Memory B cell (primary cell): ENCODE measurements at places on chromosomes 2 and 18.

DNA sequence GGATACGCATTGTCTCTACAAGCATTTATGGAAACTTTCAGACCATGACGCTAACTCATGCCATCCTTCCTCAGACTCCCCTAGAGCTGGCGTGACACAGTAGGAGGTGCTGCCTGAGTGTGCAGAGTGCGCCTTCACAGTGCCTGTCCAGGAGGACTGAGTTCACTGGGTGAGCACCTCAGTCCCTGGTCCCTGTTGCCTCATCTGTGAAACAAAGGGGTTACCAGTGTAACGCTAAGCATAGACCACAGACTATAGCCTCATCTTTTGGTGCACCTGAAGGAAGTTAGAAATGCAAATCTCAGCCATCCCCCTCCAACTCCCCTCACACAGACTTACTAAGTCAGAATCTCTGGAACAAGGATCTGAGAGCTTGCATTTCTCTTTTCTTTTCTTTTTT lies 142.8 kb downstream of the TMEM17 start:
- DNase-seq: no peak

DNA sequence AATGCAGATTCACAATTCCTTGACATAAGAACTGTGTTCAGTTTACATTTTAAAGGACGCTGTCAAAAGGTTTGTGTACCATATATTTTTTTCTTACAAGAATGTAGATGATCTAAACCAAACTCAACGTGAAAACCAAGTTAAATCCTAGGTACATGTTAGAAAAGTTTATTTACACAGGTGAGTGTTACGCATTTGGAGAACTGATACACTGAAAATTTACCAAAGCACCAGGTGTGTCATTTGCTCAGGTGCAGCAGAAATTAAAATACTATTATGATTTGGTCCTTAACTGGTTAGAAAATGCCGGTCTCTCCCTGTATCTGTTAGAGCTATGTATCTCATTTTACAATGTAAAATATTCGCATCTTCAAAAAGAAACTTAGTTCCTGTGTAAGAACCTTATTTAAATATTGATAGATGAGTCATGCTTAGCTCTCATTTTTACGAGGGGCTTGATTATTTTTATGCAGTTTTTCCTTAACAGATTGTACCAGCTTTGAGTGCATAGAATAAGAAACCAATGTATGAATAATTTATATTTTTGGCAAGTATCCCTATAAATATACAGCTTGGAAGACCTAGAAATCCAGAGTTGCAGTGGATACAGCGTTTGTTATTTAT lies 25.1 kb downstream of the MFF start:
- DNase-seq: no peak

DNA sequence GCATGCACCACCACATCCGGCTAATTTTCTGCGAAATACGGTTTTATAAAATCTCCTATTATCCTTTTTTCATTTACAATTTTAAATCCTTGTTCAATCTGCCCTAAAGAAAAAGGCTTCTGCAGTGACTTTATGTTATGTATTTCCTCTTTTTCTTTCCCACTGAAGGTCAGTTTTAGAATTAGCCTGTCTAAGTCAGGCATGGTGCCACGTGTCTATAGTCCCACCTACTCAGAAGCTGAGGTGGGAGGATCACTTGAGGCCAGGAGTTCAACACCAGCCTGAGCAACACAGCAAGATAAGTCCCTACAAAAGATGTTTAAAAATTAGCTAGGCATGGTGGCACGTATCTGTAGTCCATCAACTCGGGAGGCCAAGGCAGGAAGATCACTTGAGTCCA lies 39.8 kb upstream of the TNFRSF11A start:
- no peak for DNase-seq

DNA sequence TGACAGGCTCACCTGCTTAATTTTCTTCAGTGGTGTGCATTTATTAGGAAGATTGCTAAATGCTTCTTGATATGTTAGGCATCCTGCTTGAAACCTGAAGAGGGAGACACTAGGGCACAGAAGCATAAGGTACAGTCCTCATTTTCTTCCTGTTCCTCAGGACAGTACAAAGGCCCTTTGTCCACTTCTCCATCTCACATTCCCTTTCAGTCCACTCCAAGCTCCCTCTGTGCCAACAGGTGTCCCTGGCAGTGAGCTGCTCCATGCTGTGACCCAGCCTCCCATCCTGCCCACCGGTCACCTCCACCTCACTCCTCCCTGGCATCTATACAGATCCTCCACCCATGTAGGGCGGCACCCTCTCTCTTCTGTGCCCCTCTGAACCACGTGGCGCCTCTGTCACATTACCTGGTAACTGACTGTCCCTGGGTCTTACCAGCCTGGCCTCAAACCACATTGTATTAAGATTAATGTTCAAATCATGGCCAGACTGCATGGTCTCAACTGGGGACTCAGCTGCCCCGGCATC lies 162.8 kb downstream of the VAPA start:
- no peak for DNase-seq

DNA sequence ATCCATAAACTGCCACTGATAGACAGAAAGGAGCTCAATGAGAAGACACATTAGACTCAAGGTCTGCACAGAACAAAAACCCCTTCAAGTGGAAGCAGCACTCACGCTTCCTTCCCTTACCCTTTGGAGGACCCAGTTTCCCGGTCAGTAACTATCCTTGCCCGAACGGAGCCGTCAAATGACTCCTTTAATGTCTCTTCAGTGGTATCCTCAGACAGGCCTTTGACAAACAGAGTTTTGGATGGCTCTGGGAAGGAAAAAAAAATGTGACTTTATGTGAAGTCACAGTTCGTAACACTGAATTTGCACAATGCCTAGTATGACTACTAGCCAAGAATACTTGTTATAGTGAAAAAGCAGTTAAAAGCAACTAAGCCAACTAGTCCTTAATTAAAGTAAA lies 8.4 kb downstream of the NCL start:
- DNase-seq: no peak

- DNase-seq: no peak
Measured at GRCh38 chr2:112644933-112645309, 818 bp upstream of the SLC20A1 start.

- no peak for DNase-seq
Measured at GRCh38 chr2:212905640-212906201, 245.7 kb downstream of the IKZF2 start.

GRCh38 chr2:218860950-218861381 lies 1.4 kb downstream of the WNT6 start:
- DNase-seq: no peak

GRCh38 chr2:16025876-16026640 lies 85.7 kb downstream of the MYCN start:
- no peak for DNase-seq

GRCh38 chr18:68436485-68436884 lies 278.4 kb downstream of the TMX3 start:
- no peak for DNase-seq

DNA sequence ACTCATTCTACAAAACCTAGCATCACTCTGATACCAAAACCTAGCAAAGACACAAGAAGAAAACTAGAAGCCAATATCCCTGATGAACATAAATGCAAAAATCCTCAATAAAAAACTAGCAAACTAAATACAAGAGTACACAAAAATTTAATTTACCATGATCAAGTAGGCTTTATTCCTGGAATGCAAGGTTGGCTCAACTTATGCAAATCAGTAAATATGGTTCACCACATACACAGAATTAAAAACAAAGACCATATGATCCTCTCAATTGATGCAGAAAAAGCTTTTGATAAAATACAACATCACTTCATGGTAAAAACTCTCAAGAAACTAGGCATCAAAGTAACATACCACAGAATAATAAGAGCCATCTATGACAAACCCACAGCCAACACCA lies 188.3 kb downstream of the ETAA1 start:
- no peak for DNase-seq

GRCh38 chr18:77144451-77145118 lies 12.0 kb upstream of the MBP start:
- no peak for DNase-seq

GRCh38 chr18:55897091-55897689 lies 309.2 kb upstream of the TCF4 start:
- no peak for DNase-seq

GRCh38 chr2:162734866-162735265 lies 103.7 kb downstream of the KCNH7 start:
- no peak for DNase-seq

- no peak for DNase-seq
Measured at GRCh38 chr2:188819011-188819410, 155.2 kb upstream of the COL3A1 start.

GRCh38 chr2:152548111-152548875 lies 169.0 kb downstream of the PRPF40A start:
- DNase-seq: no peak

- DNase-seq: no peak
Measured at GRCh38 chr2:120701096-120701495, 34.6 kb upstream of the GLI2 start.

GRCh38 chr18:13545955-13546354 lies 180.4 kb downstream of the FAM210A start:
- no peak for DNase-seq

GRCh38 chr18:48921305-48922225 lies 29.2 kb downstream of the SMAD7 start:
- no peak for DNase-seq

GRCh38 chr2:234025891-234026401 lies 24.6 kb upstream of the SPP2 start:
- DNase-seq: no peak

GRCh38 chr2:84942964-84943421 lies 28.0 kb upstream of the KCMF1 start:
- no peak for DNase-seq

GRCh38 chr2:23397478-23397877 lies 12.5 kb downstream of the KLHL29 start:
- no peak for DNase-seq
